ENCODE measurements at places on chromosomes 2 and 18.

DNA sequence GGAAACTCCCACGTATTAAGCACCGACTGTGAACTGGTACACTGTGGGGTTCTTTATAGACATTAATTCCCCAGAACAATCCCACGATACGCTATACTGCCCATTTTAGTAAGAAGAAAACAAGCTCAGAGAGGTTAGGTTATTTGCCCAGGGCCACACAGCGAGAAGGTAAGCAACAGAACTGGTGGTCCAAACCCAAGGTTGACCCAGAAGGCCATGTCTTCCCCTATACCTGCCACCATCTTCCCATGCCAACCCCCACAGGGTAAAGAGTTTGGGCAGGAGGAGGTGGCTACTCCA, 69.9 kb downstream of the MARCO start:
- no peak for DNase-seq

DNA sequence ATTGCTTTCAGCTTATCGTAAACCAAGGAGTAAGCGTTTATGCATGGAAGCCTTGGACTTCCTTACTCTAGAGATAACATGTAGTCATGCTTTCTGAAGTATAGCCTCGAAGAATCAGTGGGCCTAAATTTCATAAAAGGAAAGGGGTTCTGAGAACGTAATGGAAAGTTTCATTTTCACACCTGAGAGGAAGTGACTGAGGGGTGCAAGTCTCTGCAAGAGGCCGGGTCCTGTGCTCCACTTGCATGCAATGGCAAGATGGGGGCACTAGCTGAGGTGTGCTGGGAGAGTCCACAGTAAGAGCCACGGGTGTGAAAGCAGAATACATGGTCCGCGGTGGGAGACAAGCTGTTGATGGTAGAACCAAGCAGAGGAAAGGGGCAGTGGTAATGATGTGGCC, 36.5 kb upstream of the C1D start:
- no peak for DNase-seq

- no peak for DNase-seq
Observed at GRCh38 chr2:171529914-171530313, 7.6 kb downstream of the CYBRD1 start.

GRCh38 chr2:120429586-120430500, 83.9 kb downstream of the INHBB start:
- no peak for DNase-seq

DNA sequence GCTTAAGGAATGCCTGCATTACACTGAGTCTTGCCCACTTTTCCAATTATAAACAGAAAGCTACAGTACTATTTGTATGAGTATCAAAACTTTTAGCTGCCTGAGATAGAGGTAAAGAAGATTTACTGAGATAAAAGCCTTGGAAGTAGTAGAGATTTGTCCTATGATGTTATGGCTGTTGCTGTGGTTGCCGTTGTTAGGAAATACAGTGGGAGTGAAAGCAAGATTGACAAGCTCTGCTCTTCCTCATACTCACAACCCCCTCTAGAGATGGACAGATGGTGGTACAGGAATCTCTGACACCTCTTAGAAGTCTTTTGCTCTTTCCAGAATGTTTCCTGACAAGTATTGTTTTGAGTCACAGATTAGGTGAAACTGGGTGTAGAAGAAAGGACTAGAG, 242.5 kb downstream of the RPIA start:
- no peak for DNase-seq

- DNase-seq: no peak
Observed at GRCh38 chr2:241267249-241268067, 48.0 kb downstream of the HDLBP start.

DNA sequence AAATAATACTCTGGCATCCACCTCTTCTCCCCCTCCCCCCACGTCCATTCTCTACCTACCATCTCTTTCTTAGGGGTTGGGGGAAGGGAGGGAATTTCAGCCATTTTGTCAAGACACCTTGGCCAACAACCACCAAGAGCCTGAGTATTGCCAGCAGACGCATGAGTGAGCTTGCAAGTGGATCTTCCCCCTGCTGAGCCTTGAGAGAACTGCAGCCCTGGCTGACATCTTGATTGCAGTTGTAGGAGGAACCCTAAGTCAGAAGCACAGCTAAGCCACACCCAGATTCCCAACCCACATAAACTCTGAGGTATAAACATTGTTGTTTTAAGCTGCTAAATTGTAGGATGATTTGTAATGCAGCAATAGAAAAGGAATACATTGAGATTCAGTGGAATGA, 165.6 kb downstream of the TMEFF2 start:
- no peak for DNase-seq

DNA sequence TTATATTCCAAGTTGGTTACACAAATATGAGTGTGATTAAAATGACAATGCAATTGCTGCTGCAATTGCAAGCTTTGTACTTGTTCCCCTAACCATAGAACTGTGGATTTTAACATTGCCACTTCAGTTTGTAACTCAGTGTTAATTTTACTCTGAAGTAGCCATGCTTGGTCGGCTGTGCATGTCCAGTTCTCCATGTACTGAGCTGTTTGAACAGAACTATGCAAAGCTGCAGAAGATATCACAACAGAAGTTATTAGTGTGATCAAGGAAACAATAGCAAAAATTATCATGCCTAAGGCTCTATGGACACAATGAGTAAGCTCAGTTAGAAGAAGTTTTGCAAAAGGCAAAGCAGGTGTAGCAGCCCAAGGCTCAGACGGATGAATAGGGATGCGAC, 45.3 kb downstream of the CXCR4 start:
- DNase-seq: no peak

- peak; percentile 27 for DNase-seq
Observed at GRCh38 chr2:171598713-171599319, 76.5 kb downstream of the CYBRD1 start.

- no peak for DNase-seq
Observed at GRCh38 chr2:235129850-235130249, 178.0 kb downstream of the SH3BP4 start.

- DNase-seq: no peak
Observed at GRCh38 chr2:69641471-69641870, 2.1 kb downstream of the AAK1 start.

DNA sequence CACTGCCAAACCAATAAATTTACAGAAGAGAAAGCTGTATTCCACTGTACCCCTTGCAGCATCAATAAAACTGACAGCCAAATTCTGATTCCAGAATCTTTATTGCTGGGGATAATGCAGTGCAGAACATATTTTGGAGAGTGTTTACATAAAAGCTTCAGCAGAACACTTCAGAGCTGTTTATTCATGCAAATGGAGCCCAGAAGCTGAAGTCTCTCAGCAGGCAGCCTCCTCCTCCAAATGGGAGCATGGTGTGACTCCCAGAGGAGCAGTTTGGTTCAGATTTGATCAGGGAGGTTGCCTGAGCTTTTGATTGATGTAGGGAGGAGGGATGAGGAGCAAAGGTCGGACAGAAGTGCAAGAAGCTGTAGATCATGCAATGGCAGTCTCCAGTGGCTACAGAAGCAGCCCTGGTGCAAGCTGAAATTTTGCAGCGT, 22.4 kb downstream of the LHCGR start:
- DNase-seq: no peak

DNA sequence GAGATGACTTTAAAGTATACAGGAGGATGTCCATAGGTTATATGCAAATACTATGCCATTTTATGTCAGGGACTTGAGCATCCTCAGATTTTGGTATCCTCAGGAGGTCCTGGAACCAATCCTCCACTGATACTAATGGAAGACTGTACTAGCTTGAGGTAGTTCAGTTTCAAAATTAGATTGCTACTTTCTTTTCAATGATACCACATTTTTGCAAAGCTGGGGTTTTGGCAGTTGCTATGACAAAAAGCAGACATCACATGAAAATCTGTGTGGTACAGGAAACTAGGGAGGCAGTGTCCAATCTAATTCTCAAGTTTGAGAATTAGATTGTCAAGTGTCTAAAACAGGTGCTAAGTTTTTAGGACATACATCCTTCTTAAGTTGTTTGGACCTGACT, 14.2 kb downstream of the EHBP1 start:
- no peak for DNase-seq

DNA sequence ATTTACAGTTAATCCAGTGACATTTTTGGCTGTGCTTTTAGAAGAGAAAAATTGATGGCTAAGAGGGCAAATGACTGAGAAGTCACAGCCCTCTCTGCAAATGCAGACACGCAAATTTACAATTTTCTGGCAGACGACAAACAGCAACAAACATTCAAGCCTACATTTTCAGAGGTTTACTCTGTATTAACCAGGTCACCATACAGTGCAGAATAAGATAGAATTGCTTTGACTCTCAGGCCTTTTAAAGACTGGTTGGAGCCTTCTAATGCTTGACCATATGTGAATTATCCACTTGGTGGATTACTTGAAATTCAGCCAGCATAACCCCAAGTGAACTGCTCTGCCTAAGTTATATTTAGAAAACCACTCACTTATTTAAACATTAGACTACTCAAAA, 280.9 kb upstream of the STON1 start:
- DNase-seq: no peak

DNA sequence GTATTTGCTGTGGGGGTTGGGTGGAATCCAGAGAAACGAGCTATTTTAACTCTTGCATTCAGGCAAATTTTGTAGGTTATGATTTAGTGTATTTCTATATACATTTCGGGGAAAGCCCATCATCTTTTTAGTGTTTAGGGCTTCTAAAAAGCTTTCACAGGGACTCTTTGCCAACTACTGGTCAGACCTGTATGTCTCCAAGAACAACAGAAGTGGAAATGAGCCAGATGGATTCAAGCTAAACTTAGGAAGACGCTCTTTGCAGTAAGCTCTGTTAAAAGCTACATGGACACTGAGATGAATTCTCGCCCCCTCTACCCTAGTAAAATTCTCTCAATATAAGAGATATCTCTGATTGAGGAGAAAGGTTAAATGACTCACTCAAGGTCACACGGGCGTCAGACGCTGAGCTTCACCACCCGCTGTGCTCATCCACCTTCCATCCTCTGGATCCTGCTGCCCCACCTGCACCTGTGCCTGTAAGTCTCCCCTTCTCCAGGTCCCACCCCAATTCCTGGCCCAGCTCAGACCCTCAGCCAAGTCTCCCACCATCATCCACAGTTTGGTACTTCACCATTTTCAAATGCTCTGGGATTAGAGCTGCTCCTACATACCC, 85.6 kb downstream of the MARCHF4 start:
- DNase-seq: no peak

- DNase-seq: no peak
Observed at GRCh38 chr2:9102861-9103662, 99.6 kb upstream of the MBOAT2 start.

- DNase-seq: no peak
Observed at GRCh38 chr2:229431327-229431954, 160.4 kb upstream of the PID1 start.

DNA sequence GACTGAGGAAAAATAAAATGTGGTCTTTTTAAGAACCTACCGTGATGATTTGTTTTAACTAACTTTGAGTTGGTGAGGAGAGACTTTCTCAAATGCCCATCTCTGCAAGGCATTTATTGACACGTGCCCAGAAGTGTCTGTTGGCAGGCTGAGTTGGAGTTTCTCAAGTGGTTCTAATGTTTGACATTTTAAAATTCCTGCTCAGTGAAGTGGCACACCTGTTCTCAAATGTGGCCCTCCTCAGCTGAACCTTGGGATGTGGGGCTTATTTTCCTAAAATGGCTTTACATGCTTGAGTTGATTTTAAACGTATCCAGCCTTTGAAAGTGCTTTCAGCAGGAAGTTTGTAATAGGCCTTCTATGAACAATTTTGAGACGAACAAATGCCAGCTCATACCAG, 876 bp upstream of the CAVIN2 start:
- no peak for DNase-seq

- DNase-seq: no peak
Observed at GRCh38 chr18:79186649-79187048, 117.5 kb downstream of the ATP9B start.

DNA sequence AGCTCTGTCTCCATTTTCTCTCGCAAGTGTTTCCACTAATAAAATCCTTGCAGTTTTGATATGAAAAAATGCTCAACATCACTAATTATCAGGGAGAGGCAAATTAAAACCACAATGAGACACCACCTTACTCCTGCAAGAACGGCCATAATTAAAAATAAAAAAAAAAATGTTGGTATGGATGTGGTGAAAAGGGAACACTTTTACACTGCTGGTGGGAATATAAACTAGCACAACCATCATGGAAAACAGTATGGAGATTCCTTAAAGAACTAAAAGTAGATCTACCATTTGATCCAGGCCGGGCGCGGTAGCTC, 49.8 kb upstream of the GREB1L start:
- DNase-seq: no peak

GRCh38 chr2:121297217-121297830, 12.3 kb upstream of the TFCP2L1 start:
- DNase-seq: no peak

DNA sequence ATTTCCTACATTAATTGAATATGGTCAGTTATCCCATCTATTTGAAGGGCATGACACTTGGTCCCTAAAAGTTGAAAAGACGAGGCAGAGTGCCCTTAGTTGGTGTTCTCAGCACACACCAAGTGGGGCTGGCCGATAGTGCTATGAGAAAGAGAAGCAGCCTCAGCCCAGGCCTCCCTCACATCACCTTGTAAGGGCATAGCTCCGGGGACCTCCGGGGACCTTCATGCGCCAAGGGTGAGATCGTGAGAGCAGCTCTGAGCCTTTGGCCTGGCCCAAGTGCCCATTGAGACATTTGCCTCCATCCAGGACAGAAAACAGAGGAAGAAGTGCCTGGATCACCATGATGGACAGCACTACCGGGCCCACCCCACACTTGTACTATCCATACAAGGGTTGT, 244.3 kb upstream of the COPS8 start:
- DNase-seq: no peak

- DNase-seq: no peak
Observed at GRCh38 chr18:76265497-76266235, 229.4 kb downstream of the ZNF516 start.

DNA sequence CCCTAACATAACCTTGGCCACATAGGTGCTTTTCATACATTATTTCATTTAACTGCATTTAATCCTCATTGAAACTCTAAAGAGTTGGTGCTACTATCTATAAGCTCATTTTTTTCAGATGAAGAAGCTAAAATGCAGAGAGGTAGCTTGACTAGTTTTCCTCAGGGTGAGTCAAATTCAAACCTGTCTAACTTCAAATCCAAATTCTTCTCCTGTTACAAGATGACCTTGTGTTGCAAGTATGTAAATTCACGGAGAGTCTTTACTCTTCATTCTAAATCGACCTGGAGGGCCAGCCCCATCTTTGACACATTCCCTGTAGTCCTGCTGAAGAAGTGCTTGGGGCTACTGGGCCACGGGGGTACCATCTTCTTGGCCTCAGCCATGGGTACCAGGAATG, 8.2 kb upstream of the SETBP1 start:
- no peak for DNase-seq

DNA sequence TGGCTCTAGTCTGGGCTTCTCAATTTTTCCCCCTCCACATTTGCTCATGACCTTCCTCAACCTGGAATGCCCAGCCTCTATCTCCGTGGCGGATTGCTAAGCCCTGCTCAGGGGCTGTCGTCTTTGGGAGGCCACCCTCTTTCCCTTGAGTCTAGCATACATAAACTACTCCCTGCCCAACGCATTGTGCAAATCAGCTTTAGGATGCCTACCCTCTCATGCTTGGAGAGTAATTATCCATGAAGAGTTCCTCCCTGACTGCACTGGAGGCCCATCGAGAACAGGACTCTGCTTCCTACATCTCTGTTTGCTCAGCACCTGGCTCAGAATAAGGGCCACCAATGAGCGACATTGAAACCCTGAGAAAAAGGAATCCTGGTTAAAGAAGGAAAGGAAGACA, 53.7 kb upstream of the NPAS2 start:
- no peak for DNase-seq

- no peak for DNase-seq
Observed at GRCh38 chr2:238344517-238344916, 24.2 kb downstream of the TRAF3IP1 start.
